ENCODE measurements at places on chromosomes 2 and 18. TPM values are rescaled to one million over a fixed set of nuclear protein-coding genes. Genes with fewer than 3 reads are reported as not detected.

DNA sequence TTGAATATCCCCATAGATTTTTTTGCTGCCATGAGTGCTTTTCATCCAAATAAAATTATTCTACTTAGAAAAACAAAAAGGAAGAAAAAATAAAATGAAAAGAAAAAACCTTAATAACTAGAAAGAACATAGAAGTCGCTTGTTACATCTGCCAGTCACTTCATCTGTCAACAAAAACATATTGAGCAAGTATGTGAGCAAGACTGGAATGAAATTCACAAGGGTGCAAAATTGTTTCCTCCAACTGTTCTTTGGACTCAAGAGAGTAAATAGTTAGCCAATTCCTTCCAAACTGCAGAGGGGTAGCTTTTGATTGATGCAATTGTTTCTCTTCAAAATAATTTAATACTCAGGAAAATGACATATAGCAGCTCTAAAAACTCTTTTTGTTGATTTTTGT lies 336.3 kb upstream of the CDH7 start:
- H3K36me3 ChIP-seq, result no peaks in the 10 kb centered on the region
- H3K4me1 ChIP-seq, result no peaks in the 10 kb centered on the region
- no peak overlapping the region for H3K4me3 ChIP-seq
- DNase-seq, result no peak
- H3K27me3 ChIP-seq, result no peaks in the 10 kb centered on the region

GRCh38 chr2:228181098-228182019 lies at the start of gene SPHKAP:
Gene SPHKAP, minus strand, starts transcription at chr2:228181687. Its CDS starts 89 bp downstream, at chr2:228181598.
- no peak within 1 kb of the TSS for H3K27ac ChIP-seq
- no peaks in the 10 kb centered on the region for H3K36me3 ChIP-seq
- H3K27me3 ChIP-seq, result peaks cover 9% of the 10 kb centered on the region
- DNase-seq, result no peak
- no peaks in the 10 kb centered on the region for H3K4me1 ChIP-seq

- no peak for DNase-seq
- H3K4me3 ChIP-seq, result no peak overlapping the region
- H3K27ac ChIP-seq, result no peak overlapping the region
- H3K36me3 ChIP-seq, result no peaks in the 10 kb centered on the region
- H3K4me1 ChIP-seq, result no peaks in the 10 kb centered on the region
- peaks cover 19% of the 10 kb centered on the region for H3K27me3 ChIP-seq
Observed at GRCh38 chr2:39689876-39690275, 24.2 kb downstream of the TMEM178A start.

DNA sequence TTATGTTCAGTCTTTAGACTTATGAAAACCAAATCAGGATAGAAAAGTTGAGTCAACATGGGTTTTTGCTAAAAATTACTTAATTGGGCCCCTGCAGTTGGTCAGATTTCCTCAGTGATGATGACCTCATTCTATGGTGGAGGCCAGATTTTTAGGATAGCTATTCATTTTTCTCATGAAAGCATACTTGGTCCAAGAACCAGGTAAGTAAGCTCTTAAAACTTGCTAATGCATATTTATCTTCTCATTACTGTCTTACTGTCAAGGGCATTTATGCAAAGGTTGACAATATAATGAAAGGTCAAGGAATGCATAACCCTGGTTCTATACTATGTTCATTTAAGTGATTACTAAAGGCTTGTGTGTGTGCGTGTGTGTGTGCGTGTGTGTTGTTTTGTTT lies 650.6 kb downstream of the SATB2 start:
- no peaks in the 10 kb centered on the region for H3K36me3 ChIP-seq
- H3K27me3 ChIP-seq, result no peaks in the 10 kb centered on the region
- H3K4me1 ChIP-seq, result no peaks in the 10 kb centered on the region

- peaks cover 10% of the 10 kb centered on the region for H3K4me1 ChIP-seq
- H3K27me3 ChIP-seq, result peaks cover 20% of the 10 kb centered on the region
- no peak overlapping the region for H3K27ac ChIP-seq
- H3K36me3 ChIP-seq, result no peaks in the 10 kb centered on the region
- DNase-seq, result no peak
- no peak overlapping the region for H3K4me3 ChIP-seq
Observed at GRCh38 chr18:57084331-57085271, 62.3 kb upstream of the BOD1L2 start.

- no peaks in the 10 kb centered on the region for H3K27me3 ChIP-seq
- DNase-seq, result no peak
- no peaks in the 10 kb centered on the region for H3K36me3 ChIP-seq
- H3K4me1 ChIP-seq, result no peaks in the 10 kb centered on the region
Observed at GRCh38 chr2:223368481-223368880, 233.7 kb downstream of the SCG2 start.

GRCh38 chr2:186887107-186888090 lies 38.4 kb upstream of the ZSWIM2 start:
- no peak for DNase-seq
- H3K27me3 ChIP-seq, result no peaks in the 10 kb centered on the region
- H3K4me1 ChIP-seq, result peaks cover 4% of the 10 kb centered on the region
- no peak overlapping the region for H3K4me3 ChIP-seq

- no peak overlapping the region for H3K4me3 ChIP-seq
- no peak overlapping the region for H3K27ac ChIP-seq
- no peaks in the 10 kb centered on the region for H3K4me1 ChIP-seq
- H3K36me3 ChIP-seq, result no peaks in the 10 kb centered on the region
- no peak for DNase-seq
Observed at GRCh38 chr2:115183144-115183543, 740.7 kb downstream of the DPP10 start.

DNA sequence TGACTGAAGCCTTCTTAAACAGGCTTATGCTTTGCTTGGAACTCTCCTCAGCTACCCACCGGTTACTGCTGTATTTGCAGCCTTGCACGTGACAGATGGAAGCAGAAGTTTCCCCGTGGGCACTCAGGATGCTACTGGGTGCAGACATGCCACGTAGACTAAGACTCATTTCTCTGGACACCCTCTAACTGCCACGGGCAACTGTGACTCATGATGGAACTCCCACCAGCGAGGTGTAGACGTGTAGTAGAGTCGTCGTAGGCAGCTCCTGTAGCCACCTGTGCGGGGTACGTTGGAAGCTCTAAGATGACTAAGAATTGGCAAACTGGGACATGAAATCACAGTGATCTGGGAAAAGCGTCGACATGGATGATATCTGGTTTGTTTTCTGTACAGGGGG lies 27.5 kb downstream of the TSHZ1 start:
- H3K4me3 ChIP-seq, result no peak overlapping the region
- H3K4me1 ChIP-seq, result peaks cover 18% of the 10 kb centered on the region
- no peak overlapping the region for H3K27ac ChIP-seq
- DNase-seq, result no peak
- no peaks in the 10 kb centered on the region for H3K27me3 ChIP-seq

DNA sequence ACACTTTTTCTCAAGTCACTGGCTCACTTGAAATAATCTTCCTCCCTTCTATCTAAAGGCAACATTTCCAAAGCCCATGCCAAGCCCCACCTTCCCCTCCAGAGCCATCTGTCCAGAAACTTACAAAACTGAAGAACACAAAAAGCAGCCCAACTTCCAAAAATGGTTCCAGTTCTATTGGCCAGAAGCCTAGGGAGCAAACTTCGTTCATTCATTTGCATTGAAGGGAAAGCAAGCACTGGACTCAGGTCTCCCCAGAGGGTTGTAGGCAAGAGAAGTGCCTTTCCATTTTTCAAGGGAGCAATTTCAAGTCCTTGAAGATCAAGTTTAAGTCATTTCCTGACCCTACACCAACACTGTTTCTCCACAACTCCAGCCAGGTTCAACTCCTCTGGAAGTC lies 585.0 kb downstream of the BCL11A start:
- no peaks in the 10 kb centered on the region for H3K27me3 ChIP-seq
- no peak overlapping the region for H3K27ac ChIP-seq
- no peaks in the 10 kb centered on the region for H3K4me1 ChIP-seq
- DNase-seq, result no peak

- H3K4me3 ChIP-seq, result no peak overlapping the region
- no peaks in the 10 kb centered on the region for H3K36me3 ChIP-seq
- peaks cover 7% of the 10 kb centered on the region for H3K4me1 ChIP-seq
- no peak for DNase-seq
- peaks cover 21% of the 10 kb centered on the region for H3K27me3 ChIP-seq
Observed at GRCh38 chr2:198385326-198385725, 580.9 kb downstream of the PLCL1 start.

DNA sequence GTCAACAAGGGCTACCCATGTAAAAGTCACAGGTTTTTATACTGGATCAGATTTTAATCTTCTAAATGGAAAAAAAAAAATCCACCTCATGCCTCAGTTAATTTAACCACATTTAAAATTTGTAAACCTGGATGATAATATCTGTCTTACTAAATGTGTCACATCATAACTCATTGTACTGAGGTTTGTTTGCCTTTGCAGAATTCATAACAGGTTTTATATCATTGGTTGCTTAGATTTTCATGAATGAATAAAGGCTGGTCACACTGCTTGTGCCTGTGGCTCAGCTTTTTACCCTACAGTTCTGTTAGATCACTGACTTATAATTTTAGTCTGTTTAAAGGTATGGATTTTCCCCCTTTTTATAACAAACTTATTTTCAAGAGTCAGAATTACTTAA lies 48.9 kb downstream of the PSMD14 start:
- peaks cover 12% of the 10 kb centered on the region for H3K4me1 ChIP-seq
- DNase-seq, result no peak
- H3K27me3 ChIP-seq, result no peaks in the 10 kb centered on the region
- no peak overlapping the region for H3K27ac ChIP-seq

GRCh38 chr18:4987452-4988405 lies 209.3 kb downstream of the AKAIN1 start:
- H3K27ac ChIP-seq, result no peak overlapping the region
- no peak for DNase-seq
- no peaks in the 10 kb centered on the region for H3K4me1 ChIP-seq
- no peak overlapping the region for H3K4me3 ChIP-seq
- no peaks in the 10 kb centered on the region for H3K27me3 ChIP-seq

Gene NTSR2
- not detected for total RNA-seq

Gene MRO
- not detected for total RNA-seq

Gene AGXT
- not detected for total RNA-seq

Gene CD207
- not detected for total RNA-seq

Gene THSD7B
- not detected for total RNA-seq

Gene NEU4
- total RNA-seq, result 0.89 TPM

Gene LIMS4
- 0.16 TPM for total RNA-seq

Gene CERKL
- total RNA-seq, result not detected

Gene SIX2
- not detected for total RNA-seq

Gene SEPTIN10
- total RNA-seq, result 5.8 TPM

Data from activated CD4-positive, alpha-beta T cell treated with anti-CD3 and anti-CD28 coated beads for 36 hours (primary cell).